Chondrocyte (in vitro differentiated cells): ENCODE measurements at places on chromosomes 11 and 22. TPM values are rescaled to one million over a fixed set of nuclear protein-coding genes. Genes with fewer than 3 reads are reported as not detected.

- DNase-seq: no peak
These were observed 25.5 kb downstream of the DRD2 start for GRCh38 chr11:113449743-113450142.

DNA sequence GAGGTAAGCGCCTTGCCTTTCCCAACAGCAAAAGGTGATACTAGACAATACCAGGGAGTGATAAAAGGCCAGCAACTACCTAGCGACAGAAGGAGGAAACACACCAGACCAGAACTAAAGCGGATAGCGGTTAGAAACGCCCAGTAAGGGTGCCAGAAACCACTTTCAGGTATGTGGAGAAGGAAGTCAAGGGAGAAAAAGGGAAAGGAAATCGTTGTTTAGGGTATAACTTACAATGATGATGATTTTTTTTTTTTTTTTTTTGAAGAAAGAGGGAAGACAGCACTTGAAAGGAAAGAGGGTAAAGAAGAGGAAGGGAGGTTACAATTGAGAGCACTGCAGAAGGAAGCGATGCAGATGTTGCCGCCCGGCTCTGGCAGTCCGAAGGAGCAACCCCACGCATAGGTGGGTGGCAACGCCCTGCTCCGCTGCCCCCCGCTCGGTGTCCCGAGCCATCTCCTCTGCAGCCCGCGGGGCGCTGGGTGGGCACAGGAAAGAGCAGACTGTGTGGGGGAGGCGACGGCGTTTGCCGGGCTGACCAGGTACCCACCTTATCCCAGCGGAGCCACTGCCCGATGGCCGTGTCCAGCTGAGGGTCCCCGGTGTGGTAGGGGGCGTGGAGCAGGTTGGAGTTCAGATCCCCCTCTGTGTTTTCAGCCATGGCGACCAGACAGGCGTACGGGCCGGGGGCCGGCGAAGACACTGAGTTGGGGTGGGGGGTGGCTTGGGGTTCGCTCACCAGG is 561 bp downstream of the PGM2L1 start:
- no peak for DNase-seq

GRCh38 chr11:109726061-109726460 is 304.1 kb downstream of the C11orf87 start:
- DNase-seq: no peak

The MMP1 gene
- total RNA-seq: 0.60 to 4.1 TPM (median 3.9 TPM) in 3 replicates

DNA sequence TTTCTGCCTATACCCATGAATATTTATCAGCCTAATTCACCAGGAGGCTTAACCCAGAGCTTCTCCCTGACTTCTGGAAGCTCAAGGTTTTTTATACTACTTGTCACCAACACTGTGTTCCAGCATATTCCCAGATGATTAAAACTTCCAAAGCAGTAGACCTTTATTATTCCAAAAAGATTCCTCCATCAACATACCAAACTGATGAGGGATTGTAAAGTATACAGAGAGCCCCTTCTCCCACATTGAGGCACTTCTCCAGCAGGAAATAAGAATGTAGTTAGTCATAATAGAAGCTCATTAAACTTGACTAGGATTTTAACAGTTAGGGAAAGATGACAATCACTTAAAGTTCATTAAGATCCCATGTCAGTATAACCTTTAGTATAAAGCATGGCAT is 51.4 kb upstream of the CEP126 start:
- DNase-seq: no peak

DNA sequence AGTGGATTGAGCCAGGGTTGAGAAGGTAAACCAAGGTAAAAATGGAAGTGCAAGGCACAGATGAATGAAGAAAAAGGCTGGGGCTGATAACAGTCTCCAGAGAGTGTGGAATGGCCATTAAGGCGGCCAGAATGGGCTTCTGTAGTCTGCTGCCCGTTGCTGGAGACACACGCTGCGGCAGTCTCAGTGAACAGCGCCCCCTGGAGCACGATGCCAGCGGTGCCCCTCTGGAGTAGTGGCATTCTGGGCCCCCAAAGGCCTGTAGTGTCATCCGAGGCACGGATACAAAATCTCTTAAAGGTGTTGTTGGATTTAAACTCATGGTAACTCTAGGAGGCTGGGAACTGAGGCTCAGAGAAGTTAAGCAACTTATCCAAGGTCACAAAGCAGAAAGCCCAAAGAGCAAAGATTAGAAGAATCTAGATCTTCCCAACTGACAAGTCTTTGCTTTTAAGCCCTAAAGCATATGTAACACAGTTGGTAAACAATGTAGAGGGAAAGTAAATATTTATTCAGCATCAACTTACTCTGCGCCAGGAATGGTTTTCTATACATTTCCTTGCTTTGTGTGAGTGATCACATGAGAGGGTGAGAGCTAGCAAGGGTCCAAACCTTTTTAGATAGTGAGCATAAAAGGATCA is 18.2 kb downstream of the KCNJ1 start:
- no peak for DNase-seq

DNA sequence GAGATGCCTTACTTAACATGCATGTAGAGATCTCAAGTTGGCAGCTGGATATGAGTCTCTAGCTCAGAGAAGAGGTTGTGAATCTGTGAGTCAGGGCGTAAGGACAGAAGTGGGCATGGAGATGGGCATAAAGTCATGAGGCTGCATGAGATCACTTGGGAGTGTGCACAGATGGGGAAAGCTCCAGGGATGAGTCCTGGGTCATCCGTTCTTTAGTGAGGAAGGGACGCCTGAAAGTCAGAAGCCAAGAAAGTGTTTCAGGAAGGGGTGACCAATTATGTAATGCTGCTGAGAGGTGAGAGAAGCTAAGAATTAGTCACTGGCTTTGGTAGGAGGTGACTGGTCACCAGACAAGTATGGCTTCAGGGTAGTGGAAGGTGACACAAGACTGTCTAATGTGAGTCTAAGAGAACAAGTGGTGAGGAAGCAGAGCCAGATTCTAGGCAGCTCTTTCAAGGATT is 6.7 kb downstream of the ACP2 start:
- no peak for DNase-seq

DNA sequence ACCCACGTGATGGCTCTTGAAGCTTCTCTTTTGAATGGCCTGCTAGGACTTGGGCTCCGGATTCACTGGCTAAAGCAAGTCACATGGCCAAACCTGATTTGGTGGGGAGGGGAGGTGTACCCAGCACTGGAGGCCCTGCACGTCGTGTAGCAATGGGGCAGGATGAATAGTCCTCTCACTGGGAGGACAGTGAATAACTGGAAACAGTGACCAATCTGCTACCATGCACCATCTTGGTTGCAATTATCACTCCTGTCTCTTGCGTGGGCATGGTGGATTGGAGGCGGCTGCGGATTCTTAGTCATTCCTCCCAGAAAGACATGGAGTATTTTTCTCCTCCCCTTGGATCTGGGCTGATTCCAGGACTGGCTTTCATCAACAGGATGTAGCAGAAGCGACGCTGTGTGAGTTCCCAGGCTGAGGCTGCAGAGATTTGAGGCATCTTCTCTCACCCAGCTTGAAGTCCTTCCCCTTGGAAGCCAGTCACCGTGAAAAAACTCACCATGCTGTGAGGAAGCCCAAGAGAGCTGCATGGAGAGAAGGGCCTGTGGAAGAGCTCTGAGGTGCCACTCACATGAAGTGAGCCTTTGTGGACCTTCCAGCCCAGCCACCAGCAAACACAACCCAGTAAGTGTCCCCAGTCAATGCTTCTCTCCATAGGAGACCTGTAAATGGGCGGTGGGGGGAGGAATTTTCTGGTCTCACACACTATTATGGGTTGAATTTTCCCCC is 70.4 kb downstream of the IGLL1 start:
- no peak for DNase-seq

The SCGB2A2 gene
- total RNA-seq: not detected in 3 replicates

The OR2D3 gene
- not detected in 3 replicates for total RNA-seq

The MEI1 gene
- total RNA-seq: 0.40 to 0.85 TPM in 2 of 3 replicates, not detected in the other

DNA sequence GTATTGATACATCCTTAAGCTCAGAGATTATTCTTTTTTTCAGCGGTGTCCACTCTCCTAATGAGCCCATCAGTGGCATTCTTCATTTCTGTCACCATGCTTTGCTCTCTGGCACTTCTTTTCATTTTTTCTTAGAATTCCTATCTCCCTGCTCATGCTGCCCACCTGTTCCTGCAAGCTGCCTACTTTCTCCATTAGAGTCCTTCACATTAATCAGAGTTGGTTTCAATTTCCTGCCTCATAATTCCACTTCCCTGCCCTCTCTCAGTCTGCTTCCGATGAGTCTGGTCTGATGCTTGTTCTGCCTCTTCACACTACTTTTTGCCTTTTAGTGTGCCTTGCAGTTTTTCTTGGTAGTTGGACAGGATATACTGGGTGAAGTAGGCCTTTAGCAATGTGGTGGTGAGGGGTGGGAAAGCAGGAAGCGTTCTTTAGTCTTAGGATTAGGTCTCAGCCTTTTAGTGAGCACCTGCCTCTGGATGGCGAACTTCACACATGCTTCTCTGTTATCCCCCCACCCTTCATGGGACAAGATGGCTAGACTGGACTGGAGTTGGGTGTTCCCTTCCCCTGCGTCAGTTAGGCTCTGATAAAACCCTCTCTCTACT is 53.6 kb downstream of the CECR2 start:
- DNase-seq: no peak

The INSC gene
- not detected in 3 replicates for total RNA-seq

DNA sequence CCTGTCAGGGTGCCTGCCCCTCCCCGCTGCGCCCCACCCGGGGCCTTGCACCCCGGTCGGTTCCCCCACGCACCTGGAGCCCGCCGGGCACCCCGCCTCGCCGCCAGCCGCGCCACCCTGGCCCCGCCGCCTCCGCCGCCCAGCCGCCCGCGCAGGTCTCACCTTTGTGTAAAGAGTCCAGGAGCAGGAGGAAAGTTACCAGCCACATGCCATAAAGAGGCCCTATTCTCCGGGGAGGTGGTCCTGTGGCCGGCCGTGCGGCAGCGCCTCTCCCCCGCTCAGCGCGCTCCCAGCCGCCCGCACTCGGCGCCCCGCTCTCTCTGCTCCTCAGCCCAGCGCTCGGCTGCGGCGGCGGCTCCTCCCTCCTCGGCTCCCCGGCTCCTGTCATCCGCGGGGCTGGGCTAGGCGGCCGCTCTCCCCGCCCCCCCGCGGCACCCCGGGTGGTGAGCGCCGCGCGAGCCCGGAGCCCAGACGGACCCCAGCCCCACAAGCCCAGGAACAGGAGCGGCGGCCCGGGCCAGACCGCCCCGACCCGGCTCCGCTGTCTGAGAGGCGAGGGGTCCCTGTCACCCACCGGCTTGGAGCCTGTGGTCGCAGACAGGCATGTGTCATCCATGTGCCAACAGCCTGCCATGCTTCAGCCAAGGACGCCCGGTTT is at the start of gene DSCAML1:
Gene DSCAML1 (minus strand): TSS at position 345 of the 658 bp plus-strand sequence. CDS start 137 bp downstream, at position 208.
- no peak for DNase-seq

- no peak for DNase-seq
These were observed 6.7 kb upstream of the GSTP1 start for GRCh38 chr11:67576735-67577475.

The SLC22A8 gene
- total RNA-seq: not detected in 3 replicates

The YPEL4 gene
- 0.41 TPM in 1 of 3 replicates, not detected in the others for total RNA-seq
